ENCODE measurements at places on chromosomes 3 and 15. TPM values are rescaled to one million over a fixed set of nuclear protein-coding genes. Genes with fewer than 3 reads are reported as not detected.

DNA sequence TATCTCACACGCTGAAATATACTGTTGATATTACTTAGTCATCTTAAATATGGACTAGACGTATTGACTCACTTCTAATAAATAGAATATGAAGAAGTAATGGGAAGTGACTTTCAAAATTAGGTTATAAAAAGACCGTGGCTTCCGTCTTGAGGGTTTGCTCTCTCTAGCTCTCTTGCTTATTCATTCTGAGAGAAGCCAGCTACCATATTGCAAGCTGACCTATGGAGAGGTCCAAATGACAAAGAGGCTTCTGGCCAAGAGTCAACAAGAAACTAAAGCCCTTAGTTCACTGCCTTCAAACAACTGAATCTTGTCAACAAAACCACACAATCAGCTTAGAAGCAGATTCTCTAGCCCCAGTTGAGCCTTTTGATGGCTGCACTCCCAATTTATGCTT is 46.1 kb downstream of the SLC9C1 start:
- no peaks in the 10 kb centered on the region for H3K36me3 ChIP-seq
- DNase-seq: no peak
- no peak overlapping the region for H3K4me3 ChIP-seq
- no peaks in the 10 kb centered on the region for H3K4me1 ChIP-seq

GRCh38 chr3:160027541-160028195 is 39.0 kb downstream of the IL12A start:
- H3K36me3 ChIP-seq: no peaks in the 10 kb centered on the region
- H3K4me3 ChIP-seq: no peak overlapping the region
- no peaks in the 10 kb centered on the region for H3K27me3 ChIP-seq

DNA sequence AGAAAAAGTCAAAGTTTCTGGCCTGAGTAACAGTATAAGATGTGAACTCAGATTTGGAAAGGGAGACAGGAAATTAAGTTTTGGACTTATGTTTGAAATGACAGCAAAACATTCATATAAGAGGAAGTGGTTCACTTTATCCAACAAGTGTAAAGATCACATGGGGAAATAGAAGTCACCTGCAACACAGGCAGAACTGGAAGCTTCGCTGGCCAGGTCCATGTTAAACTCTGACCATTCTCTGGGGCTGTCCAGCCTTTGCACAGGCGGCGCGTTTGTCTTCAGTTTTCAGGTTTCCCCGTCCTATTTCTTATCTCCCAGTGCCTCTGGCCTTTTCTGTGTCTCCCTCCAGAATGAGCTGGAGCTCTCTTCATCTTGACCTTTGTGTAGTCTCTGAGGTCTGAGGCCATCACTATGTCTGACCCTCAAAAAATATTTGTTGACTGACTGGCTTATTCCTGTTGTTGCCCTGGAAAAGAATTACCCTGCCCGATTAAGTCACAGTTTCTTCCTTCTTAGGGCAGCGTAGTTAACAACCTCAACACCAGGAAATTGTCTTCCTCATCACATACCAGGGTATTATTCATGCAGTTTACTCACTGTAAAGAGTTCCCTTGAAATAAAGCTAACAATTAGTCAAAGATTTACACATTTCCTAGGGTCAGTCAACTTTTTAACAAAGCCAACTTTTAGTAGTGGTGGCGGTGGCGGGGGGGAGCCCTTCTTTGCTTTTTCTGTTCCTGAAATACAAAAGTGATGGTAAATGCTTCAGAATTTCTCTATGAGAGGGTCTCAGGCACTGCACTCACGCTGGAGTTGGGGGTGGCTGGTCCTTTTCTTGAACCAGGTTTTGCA is 959 bp upstream of the RASA2 start:
- H3K4me3 ChIP-seq: peak overlapping the region; percentile 87
- H3K4me1 ChIP-seq: peaks cover 45% of the 10 kb centered on the region
- peak overlapping the region; percentile 98 for H3K27ac ChIP-seq
- no peaks in the 10 kb centered on the region for H3K36me3 ChIP-seq
- peak; percentile 90 for DNase-seq

DNA sequence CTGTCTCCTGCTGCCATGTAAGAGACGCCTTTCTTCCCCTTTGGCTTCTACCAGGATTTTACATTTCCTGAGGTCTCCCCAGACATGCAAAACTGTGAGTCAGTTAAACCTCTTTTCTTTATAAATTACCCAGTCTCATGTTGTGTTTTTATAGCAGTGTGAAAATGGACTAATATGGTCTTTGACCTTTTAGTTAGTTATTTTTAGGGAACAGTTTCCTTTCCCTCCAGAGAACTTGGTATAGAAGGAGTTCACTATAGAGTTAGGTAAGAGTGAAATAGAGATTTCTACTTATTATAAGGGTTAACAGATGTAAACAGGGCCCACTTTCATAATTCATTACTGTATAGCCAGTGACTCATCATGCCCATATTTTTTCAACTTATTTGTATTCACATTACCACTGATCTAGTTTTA is 170.9 kb downstream of the UNC13C start:
- H3K4me3 ChIP-seq: no peak overlapping the region
- no peaks in the 10 kb centered on the region for H3K36me3 ChIP-seq
- no peaks in the 10 kb centered on the region for H3K4me1 ChIP-seq
- H3K27ac ChIP-seq: no peak overlapping the region

DNA sequence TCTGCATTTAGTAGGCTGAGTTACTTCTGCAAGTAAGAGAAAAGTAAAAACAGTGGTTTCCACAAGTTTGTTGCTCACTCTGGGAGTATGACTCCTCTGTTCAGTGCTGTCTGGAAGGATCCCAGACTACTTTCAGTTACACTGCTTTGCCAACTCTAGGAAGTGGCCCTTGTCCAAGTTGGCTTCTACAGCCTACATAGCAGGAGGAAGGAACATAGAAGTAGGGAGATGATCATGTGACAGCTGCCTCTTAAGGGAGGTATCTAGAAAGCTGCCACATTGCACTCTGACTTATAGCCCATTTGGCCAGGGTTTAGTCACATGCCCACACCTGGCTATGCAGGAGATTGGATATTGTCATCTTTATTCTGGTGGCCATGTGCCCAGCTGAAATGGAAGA is 298.1 kb downstream of the NSUN3 start:
- no peaks in the 10 kb centered on the region for H3K27me3 ChIP-seq
- H3K27ac ChIP-seq: no peak overlapping the region
- H3K4me1 ChIP-seq: no peaks in the 10 kb centered on the region
- H3K36me3 ChIP-seq: no peaks in the 10 kb centered on the region
- DNase-seq: peak; percentile 3
- H3K4me3 ChIP-seq: no peak overlapping the region

GRCh38 chr3:116852803-116853202 is 143.2 kb downstream of the TUSC7 start:
- no peaks in the 10 kb centered on the region for H3K36me3 ChIP-seq
- H3K4me3 ChIP-seq: no peak overlapping the region
- H3K4me1 ChIP-seq: no peaks in the 10 kb centered on the region
- no peak overlapping the region for H3K27ac ChIP-seq
- H3K27me3 ChIP-seq: no peaks in the 10 kb centered on the region
- DNase-seq: no peak

- no peak overlapping the region for H3K27ac ChIP-seq
- no peaks in the 10 kb centered on the region for H3K36me3 ChIP-seq
- no peaks in the 10 kb centered on the region for H3K4me1 ChIP-seq
- DNase-seq: peak; percentile 15
- no peak overlapping the region for H3K4me3 ChIP-seq
- H3K27me3 ChIP-seq: 0 out of 2 replicates have a peak, but pooled peaks cover 4% of the 10 kb centered on the region
Observed at GRCh38 chr3:134753999-134754742, 40.9 kb upstream of the EPHB1 start.

DNA sequence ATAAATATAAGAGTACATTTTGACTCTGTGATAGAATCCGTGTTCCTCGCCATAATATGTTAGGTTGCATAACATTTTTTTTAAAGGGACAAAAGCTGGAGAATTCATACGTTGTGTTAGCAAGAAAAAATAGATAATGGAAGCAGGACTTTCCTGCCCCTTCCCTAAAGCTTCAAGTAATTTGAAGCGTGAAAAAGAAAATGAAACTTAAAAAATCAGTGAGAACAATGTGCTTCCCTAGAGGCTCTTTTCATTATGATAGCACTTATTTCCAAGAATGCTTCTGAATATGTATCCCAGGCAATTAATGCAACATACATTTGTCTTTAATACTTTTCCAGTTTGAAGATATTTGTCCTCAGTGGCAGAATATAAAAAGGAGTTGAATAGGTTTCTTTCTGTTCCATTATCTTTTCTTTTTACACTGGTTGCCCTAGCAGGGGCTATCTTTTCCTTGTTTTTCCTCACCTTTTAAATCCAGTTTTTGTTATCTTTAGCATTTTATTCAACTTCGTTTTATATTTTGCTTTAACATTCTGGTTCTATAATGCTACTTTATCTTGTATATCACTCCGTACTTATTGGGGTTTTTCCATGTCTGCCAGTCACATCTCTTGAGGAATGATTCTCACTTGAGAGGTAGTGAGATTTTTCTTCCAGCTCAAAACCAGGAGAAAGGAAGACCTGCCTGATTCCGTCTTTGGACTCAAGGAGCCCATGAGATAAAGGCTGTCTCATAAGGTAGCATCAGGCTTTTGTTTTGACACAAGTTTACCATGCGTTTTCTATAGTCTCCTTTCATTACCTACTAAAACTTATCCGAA is 113.8 kb downstream of the MBNL1 start:
- H3K36me3 ChIP-seq: peaks cover 13% of the 10 kb centered on the region
- H3K27ac ChIP-seq: peak overlapping the region; percentile 16
- H3K4me3 ChIP-seq: peak overlapping the region; percentile 61
- no peak for DNase-seq
- H3K27me3 ChIP-seq: no peaks in the 10 kb centered on the region

SERPINI2 gene
- total RNA-seq: not detected

CLDN1 gene
- 0.32 TPM for total RNA-seq

HGD gene
- not detected for total RNA-seq

ATP8B4 gene
- 11.4 TPM for total RNA-seq

Data from GM23248 (cell line).